ENCODE measurements at places on chromosomes 11 and 22.
A peak's percentile ranks its signal among the peaks of the same experiment; 100 is the strongest.

- no peak for DNase-seq
Measured at GRCh38 chr22:32501836-32502752, 27.5 kb downstream of the FBXO7 start.

- no peak for DNase-seq
Measured at GRCh38 chr22:37898441-37899181, 7.5 kb upstream of the MICALL1 start.

- no peak for DNase-seq
Measured at GRCh38 chr11:95241681-95242081, 10.7 kb upstream of the SESN3 start.

- no peak for DNase-seq
Measured at GRCh38 chr11:72598466-72598865, 75.8 kb downstream of the PDE2A start.

DNA sequence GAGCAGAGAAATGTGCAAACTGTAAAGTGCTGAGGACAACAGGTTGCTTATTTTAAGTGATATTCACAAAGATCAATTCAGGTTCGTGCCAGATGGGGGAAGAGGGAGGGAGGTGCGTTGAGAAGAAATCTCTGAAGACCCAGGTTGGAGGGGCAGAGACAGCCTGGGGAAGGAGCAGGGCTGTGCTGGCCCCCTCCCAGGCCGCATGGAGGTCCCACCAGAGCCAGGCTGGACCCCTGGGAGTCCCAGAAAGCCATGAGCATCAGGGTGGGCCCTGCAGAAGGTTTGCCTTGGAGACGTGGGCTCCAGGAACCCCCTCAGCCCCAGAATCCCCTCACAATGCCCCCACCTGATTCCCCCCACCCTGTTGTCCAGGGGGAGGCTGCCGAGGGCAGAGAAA, 47.4 kb downstream of the IGLL1 start:
- no peak for DNase-seq

GRCh38 chr11:65454311-65454695, 31.7 kb downstream of the NEAT1 start:
- DNase-seq, result no peak

GRCh38 chr11:130617001-130617400, 168.6 kb downstream of the ADAMTS15 start:
- no peak for DNase-seq

GRCh38 chr11:7513234-7514098, at the start of gene PPFIBP2:
Gene PPFIBP2, plus strand, starts transcription at chr11:7513999. Its CDS starts 35,477 bp downstream, at chr11:7549476.
- peak; percentile 92 for DNase-seq

- DNase-seq, result no peak
Measured at GRCh38 chr11:117738246-117738957, 58.6 kb downstream of the DSCAML1 start.

DNA sequence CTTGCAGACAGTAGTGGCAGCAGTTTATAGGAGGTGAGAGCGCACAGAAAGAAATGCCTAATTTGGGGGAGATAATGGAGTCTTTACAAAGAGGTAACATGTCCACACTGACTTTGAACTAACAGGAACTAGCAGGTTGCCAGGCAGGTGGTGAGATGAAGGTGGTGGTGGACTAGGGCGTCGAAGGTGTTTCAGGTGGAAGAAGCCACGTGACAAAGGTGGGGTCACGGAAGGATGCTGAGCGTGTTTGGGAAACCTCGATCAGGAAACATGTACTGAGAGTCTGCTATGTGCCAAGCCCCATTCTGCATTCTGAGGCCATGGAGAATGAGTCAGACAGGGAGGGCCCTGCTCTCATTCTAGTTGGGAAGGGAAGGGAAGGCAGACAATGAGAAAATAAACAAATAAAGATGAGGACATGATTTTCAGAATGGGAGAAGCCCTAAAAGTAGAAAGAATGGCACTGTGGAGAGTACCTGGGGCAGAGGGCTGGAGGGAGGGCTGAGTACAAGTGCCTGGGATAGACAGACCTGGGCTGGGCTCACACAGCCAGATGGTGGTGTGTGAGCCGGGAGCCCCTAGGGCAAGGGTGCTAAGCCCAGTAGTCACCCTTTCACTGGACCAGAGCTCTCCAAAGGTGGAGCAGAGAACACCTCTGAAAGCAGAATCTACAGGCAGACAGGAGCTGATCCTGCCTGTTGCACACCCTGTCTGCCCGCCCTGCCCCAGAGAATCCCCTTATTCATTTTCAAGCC, 16.2 kb upstream of the NNMT start:
- DNase-seq, result no peak

GRCh38 chr11:2772544-2773031, 72.8 kb upstream of the KCNQ1OT1 start:
- DNase-seq, result peak; percentile 33

- DNase-seq, result no peak
Measured at GRCh38 chr22:22973336-22973735, 85.7 kb downstream of the IGLL5 start.

DNA sequence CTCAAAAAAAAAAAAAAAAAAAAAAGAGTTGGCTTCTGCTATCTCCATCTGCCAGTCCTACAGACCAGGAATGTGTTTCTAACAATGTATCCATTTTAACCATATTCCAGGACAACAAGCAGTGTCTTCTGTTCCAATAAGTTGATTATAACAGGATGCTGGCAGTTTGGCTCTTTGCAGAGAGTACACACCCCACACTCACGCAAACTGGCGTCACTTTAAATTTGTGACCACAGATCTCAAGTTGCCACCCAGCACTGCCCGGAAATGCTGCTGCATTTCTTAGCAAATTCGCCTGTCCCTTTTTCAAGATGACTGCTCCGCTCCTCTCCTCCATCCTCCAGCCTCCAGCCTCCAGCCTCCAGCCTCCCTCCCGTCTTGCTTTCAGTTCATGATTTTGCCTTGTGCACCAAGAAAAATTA, 44.3 kb downstream of the SCGB1A1 start:
- no peak for DNase-seq

DNA sequence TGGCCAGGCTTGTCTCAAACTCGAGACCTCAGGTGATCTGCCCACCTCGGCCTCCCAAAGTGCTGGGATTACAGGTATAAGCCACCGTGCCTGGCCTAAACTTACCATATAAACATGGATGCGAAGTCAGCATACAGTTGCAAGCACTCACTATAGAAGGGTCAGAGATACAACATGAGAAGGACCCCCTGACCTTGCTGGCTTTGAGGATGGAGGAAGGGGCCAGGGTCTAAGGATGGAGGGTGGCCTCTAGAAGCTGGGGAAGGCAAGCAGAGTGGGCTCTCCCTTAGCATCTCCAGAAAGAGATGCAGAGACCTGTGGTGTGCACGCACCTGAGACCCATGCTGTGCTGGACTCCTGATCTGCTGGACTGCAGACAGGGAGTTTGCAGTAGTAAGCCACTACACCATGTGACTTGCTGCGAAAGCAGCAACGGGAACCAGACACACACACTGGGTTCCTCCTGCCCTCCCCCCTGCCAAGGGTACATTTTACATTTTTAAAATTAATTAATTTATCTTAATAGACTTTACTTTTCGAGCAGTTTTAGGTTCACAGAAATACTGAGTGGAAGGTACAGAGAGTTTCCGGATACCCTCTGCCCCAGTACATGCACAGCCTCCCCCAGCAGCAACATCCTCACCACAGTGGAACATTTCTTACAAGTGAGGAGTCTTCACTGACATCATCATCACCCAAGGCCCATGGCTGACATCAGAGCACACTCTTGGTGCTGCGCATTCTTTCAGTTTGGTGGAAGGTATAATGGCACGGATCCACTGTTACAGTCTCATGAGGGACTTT, 170.1 kb upstream of the B3GAT1 start:
- DNase-seq, result no peak

DNA sequence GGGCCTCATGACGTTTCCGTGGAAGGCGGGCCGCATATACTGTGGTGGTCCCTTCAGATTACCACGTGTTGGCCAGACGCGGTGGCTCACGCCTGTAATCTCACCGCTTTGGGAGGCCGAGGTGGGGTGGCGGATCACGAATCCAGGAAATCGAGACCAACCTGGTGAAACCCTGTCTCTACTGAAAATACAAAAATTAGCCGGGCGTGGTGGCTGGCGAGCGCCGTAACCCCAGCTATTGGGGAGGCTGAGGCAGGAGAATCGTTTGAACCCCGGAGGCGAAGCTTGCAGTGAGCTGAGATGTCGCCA, 853 bp upstream of the DENND6B start:
- no peak for DNase-seq

DNA sequence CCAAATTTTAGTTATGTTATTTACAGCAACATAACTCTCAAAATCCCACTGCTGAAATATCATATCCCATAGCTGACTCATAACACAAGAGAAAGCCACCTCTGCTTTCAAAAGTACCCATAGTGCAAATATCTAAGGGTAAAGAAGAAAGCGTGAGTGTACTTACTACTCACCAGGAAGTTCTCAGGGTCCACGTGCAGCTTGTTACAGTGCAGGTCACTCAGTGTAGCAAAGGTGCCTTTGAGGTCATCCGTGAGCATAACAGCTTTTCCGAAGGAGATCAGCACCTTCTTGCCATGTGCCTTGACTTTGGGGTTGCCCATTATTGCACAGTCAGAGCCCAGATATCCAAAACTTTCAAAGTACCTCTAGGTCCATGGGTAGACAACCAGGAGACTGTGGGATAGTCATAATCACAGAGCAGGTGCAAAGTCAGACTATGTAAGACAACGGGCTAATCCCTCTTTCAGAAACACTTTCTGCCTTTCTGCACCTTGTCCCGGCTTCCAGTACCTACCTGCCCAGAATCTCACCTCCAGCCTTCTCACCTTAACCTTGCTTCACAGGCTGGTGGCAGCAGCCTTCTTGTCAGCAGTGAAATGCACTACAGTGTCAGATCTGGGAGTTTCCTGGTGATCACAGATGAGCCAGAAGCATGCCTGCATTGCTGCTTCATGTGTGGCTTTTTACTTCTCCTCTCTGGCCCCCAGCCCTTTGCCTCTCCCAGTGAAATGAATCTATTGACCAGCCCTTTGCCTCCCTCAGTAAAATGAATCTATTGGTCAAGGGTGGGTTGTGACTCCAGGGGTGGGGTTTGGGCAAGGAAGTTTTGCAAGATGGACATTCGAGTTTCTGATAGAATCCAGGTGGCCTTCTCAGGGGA, 6.5 kb downstream of the HBG1 start:
- DNase-seq, result no peak
